Ureter (tissue), 1 donor: ENCODE measurements at places on chromosomes 6 and 20.

DNA sequence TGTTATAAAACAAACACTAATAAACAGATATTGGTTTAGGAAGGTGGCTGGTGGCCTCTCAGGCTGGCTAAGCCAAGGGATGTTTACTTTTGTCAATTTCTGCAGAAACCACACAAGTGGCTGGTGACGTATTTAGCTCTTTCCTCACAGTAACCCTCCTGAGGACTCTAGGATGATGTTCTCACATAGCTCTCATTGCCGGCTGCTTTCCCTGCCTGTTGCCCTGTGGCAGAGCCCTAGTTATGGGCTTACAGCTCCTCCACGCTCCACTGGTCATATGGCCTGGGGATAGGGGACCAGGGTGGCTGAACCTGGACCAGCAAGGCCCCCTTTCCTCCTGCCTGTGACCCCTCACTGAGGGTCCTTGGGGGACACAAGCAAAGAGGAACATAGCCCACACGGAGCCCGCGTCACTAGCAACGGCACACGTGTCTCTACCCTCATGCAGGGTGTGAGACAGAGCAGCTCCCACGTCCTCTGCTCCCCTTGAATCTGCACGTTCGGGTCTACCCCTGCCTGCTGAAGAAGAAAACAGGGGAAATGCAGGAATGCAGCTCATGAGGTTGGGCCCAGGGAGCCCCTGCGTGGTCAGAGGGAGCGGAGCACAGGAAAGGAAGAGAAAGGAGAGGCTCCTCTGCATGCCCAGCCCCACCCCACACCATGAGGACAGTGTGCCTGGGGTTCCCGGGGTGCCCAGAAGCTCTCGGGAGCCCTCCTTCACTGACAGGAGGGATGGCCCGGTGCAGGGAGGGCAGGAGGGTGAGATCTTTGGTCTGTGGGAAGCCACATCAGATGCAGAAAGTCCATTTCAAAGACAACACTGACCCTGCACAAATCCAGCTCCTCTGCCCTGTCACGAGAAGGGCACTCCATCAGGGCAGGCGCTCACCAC, 13.9 kb downstream of the RAMACL start:
- peak; percentile 42 for DNase-seq

DNA sequence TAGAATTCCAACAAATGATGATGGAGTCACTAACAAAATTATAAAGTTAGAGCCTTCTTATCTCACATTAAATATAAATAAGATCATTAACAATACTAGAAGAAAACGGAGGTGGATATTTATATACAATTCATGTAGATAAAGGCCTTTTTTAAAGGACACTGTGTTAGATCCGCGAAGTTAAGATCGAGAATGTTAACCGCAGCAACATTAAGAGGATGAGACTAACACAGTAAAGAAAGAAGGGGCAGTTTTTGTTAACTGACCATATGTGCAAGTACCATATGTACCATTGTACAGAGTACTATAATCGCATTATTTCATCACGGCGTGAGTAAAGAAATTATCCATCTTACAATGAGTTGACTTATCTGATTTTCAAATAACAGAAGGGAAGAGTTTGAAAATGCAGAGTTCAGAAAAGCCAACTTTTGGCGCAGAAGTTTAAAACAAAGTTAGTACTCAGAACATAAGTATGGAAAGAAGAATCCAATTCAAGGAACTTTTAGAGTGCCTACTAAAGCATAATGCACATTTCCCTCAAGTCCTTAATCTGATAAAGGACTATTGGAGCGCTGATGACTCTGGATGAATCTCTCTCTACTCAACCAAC, 1.4 kb downstream of the FBXL4 start:
- no peak for DNase-seq

DNA sequence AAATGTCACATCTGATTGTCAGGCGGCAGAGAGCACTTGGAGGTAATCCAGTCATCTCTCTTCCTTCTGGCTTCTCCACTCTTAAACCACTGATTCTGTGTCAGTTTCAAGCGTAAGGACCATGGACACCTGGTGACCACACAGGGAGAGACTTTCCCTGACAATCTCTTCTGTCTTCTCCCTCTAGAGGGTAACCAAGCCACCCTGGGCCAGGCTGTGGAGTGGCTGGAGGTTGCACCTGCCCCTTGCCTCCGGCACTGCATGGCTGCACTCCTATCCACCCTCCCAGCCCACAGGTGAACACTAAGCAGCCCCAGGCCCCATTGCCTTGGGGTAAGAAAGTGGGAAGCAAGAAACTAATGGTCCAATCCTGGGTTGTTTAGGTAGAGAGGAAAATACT, 78.7 kb downstream of the BFSP1 start:
- DNase-seq: no peak

DNA sequence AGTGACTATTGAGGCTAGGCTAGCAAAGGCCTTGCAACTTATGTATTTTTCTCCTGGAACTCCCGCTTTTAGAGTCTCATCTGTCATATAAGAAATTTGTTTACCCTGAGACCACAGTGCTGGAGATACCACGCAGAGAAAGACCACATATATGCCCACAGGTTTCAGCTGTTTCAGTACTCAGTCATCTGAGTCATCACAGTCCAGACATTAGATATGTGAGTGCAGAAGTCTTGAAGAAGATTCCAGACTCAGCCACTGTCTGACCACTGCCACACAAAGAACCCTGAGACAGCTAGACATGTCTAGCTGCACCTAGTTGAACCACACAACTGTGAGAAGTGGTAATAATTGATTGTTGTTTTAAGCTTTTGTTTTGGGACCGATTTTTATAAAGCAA, 648.3 kb downstream of the EPM2A start:
- DNase-seq: no peak
